Activated T-helper 9 cell treated with anti-CD3 and anti-CD28 coated beads, Interleukin-2, amount 50 U/mL, for 16 hours (primary cell): ENCODE measurements at places on chromosomes 3 and 15.

- peak; percentile 21 for DNase-seq
Observed at GRCh38 chr3:45659661-45660566, 29.3 kb upstream of the SACM1L start.

DNA sequence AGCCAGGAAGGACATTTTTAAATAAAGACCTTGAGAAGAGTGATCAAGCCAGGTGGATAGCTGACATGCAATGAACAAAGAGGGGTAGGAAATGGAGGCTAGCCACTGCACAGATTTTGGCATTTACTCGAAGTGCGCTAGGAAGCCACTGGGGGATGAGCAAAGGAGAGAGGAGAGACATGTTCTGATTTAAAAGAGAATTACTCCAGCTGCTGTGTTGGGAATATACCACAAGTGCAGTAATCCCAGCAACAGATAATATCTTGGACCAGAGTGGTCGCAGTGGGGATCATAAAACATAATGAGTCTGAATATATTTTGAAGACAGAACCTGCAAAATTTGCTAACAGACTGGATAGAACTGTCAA lies 19.9 kb downstream of the KPNA4 start:
- DNase-seq, result no peak

GRCh38 chr3:51375136-51375535 lies 10.0 kb upstream of the MANF start:
- DNase-seq, result no peak

- DNase-seq, result no peak
Observed at GRCh38 chr15:75161917-75162414, 39.7 kb upstream of the C15orf39 start.

DNA sequence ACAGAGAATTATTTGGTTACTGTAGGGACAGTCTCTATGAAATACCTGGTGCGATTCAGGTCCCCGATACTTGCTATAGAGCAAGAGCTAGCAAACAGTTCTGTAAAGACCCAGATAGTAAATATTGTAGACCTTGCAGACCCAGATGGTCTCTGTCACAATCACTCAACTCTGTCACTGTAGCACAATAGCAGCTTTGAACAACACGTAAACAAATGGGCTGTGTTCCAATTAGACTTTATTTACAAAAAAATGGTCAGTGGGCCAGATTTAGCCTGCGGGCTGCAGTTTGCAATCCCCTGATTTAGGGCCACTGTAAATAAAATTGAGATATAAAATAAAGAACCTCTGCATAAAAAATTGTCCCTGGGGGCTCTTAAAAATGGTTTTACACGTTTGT lies 127.7 kb downstream of the SV2B start:
- DNase-seq, result no peak
